ENCODE measurements at places on chromosomes 1 and 21. TPM values are rescaled to one million over a fixed set of nuclear protein-coding genes. Genes with fewer than 3 reads are reported as not detected.

CRYZ gene
- total RNA-seq, result 34.0 TPM

MIXL1 gene
- total RNA-seq, result 0.20 TPM

GRCh38 chr1:42086146-42086545 lies 67.1 kb upstream of the GUCA2B start:
- DNase-seq, result no peak

- no peak for DNase-seq
These were observed 13.1 kb upstream of the PRRC2C start for GRCh38 chr1:171472183-171472647.

DNA sequence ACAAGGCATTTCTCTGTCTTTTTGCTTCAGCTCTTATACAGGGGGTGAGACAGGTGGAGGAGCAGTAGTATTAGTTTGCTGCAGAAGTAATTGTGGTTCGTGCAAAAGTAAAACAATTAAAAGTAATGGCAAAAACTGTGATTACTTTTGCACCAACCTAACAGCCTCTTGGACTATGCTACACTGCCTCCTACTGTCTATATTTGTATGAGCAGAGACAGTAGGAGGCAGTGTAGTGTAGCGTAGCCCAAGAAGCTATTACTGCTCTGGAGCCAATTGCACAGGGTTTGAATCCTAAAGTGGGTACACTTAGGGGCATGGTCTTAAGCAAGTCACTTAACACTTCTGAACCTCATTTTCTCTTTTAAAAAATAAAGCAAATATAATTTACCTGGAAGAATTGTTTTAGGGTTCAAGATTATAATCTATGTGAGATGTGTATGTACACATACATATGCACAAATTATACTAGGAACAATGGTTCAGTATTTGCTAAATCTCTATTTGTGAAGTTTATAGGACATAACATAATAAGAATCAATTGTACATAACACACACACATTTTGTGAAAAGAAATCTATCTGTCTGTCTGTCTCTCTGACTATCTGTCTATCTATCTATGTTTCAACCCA lies 103.8 kb downstream of the BRINP3 start:
- no peak for DNase-seq

DNA sequence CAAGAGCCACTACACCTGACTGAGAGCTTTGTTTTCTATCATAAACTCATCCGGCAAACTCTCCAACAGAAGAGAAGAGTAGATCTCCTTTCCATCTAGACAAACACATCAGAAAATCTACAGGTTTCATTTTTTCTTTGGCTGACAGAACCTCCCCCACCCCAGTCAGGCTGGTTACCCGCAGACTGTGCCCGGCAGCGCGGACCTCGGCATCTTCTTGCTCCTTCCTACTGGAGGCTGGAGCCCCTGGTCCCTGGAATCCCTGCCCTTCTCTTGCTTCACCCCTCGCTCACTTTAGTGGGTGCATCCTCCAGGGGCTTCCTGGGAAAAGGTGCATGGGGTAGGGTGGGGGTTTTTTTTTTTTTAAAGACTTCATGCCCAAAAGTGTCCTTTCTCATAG lies 23.0 kb downstream of the NCMAP start:
- no peak for DNase-seq

IGSF21 gene
- 2.3 TPM for total RNA-seq

DNA sequence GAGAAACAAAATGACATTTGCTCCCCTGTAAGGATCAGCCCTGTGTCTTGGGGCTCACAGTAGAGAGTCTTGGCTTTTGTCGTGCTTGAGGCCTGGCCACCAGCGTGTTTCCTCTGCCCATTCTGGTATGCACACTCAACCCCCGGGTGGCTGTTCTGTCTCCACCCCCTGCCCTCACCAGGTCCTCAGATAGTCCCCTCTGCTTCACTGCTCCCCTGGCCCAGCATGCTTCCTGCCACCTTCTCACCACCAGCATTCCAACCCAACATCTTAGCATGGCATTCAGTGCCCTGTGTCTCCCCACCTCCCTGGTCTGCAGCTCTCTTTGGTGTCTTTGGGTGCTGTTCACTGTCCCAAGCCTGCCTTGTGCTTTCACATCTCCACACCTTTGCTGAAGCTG lies 16.2 kb downstream of the ZNF362 start:
- no peak for DNase-seq

DNA sequence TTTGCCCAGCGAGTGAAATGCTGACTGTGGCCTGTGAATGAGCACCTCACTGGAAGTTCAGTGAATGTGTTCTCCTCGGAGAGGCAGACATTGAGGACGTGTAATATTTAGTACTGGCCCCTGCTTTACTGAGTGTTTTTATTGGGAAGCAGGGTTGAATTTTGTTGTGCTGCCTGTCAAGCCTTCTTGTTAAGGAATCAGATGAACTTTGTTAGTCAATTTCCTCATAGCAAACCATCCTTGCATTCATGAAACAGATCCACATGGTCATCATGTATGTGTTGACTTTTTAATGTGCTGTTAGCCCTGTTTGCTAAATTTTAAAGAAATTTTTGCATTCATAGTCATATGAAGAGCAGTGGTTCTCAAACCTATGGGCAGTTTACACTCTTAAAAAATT lies 47.9 kb downstream of the AGPAT3 start:
- no peak for DNase-seq

DNA sequence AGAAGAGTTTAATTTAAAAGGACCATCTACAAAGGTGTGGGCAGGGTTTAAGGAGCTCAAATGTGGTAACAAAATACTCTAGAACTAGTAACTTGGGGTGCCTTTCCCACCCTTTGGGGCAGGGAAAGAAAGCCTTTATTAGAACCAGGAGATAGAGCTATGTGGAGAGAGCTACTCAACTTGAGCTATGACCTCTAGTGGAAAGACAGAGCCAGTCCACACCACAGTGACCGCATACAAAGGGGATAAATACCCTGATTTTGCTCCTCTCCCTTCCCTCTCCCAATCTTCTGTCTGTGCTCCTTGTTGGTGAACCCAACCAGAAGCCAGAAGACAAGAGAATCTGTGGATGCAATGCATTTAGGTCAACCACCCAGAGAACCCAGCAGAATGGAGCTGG lies 54.4 kb upstream of the JAK1 start:
- DNase-seq, result no peak

SRGAP2C gene
- total RNA-seq, result 36.7 TPM

- no peak for DNase-seq
These were observed 232.5 kb downstream of the NCAM2 start for GRCh38 chr21:21230672-21231071.

DNA sequence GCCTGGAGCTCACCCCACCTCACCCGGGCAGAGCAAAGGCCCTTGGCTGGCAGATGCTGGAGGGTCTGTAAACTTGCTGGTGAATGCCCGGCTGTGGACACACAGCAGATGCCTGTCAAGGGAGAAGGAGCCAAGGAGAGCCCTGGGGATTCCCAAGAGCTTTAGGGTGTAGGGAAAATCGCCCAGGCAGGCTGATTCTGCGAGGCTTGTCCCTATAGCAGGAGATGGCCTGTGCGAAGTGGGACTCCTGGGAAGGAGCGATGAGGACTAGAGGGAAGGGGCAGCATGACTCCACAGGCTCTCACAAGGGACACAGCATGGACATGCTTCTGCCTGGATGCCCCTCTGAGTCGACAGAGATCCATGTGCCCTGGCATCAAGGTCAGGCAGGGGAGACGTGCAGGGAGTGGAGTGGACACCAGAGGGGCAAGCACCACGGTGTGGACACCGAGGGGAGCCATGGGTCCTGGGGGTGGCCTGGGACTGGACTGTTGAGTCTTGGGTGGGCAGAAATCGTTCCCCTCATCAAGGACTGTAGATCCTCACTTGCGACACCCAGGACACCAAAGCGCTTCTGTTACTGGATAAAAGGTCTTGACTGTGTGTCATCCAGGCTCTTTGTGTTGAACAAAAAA lies 71.4 kb upstream of the ABCG1 start:
- no peak for DNase-seq

DNA sequence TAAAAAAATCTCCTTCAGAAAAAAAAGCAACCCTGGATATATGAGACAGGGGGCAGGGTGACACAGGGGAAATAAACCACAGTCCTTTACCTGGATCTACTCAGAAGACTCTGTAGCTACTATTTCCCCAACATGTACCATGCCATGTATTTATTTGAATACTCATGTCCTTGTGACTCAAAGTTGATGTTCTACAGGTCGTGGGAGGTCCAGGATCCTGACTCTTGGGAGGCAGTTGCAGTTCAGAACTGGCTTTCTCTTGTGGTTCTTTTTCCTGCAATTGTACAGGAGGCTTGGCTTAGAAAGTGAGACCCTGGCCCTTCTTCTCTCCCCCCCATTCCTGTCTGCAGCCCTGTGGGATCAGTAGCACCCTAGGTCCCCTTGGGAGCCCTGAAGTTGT lies 5.8 kb upstream of the IL24 start:
- no peak for DNase-seq

GRCh38 chr1:164718821-164719220 lies 159.8 kb downstream of the PBX1 start:
- no peak for DNase-seq

- no peak for DNase-seq
These were observed 265.4 kb downstream of the FOXD2 start for GRCh38 chr1:47703156-47703825.

KIF21B gene
- 3.6 TPM for total RNA-seq

CLCA1 gene
- total RNA-seq, result not detected

PCBP3 gene
- 3.3 TPM for total RNA-seq

DNA sequence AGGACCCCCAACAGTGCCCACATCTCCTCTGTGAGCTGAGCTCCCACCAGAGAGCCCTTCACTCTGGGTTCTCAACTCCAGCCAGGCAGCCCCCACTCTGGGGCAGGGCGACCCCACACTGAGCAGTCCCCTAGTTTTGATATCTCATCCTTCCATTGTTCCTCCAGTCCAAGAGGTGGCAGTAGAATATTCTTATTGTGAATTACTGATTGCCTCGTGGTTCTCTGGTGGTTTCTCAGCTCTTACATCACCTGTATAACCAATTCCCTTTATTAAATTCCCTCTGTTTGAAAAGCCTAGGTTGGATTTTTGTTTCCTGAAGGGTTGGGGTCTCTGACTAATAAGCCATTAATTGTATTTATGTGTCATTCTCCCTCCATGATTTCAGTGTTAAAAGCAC lies 407.5 kb downstream of the SETD4 start:
- no peak for DNase-seq

CD1B gene
- not detected for total RNA-seq

- DNase-seq, result no peak
These were observed 51.3 kb downstream of the PTGS2 start for GRCh38 chr1:186628910-186629309.

PIGC gene
- 20.4 TPM for total RNA-seq

DNA sequence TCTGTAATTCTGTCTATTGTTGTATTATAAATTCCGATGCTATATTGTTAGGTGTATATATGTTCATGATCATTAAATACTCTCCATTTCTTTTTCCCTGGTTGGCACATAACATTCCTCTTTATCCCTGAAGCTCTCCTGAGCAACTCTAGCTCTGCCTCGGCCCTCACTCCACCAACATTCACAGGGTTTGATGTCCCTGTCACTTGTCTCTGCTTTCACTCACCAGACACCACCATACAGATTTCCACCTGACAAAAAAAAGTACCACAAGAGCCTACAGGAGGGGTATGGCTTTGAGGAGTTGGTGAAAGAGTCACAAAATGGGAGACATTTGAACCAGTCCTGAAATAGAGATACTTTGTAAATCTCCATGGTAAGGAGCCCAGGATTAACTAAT lies 8.8 kb upstream of the TSPEAR start:
- no peak for DNase-seq

DNA sequence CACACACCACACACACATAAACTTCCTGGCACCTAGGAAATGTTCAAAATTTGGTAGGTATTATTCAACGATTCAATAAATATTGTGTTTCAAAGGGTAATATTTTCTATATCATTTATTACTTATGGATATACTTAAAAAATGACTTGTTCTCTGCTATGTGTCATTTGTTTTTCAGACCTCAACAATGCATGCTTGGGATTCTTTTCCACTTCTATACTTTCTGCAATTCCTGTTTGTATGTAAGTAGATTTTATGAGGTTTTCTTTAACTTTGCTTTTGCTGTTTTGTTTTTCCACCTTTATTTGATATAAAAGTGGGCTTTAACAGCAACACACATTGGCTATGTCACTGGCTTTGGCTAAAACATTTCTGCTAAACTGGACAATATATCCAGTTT lies 3.5 kb downstream of the CEP170 start:
- DNase-seq, result no peak

HSPA13 gene
- 4.0 TPM for total RNA-seq

DNA sequence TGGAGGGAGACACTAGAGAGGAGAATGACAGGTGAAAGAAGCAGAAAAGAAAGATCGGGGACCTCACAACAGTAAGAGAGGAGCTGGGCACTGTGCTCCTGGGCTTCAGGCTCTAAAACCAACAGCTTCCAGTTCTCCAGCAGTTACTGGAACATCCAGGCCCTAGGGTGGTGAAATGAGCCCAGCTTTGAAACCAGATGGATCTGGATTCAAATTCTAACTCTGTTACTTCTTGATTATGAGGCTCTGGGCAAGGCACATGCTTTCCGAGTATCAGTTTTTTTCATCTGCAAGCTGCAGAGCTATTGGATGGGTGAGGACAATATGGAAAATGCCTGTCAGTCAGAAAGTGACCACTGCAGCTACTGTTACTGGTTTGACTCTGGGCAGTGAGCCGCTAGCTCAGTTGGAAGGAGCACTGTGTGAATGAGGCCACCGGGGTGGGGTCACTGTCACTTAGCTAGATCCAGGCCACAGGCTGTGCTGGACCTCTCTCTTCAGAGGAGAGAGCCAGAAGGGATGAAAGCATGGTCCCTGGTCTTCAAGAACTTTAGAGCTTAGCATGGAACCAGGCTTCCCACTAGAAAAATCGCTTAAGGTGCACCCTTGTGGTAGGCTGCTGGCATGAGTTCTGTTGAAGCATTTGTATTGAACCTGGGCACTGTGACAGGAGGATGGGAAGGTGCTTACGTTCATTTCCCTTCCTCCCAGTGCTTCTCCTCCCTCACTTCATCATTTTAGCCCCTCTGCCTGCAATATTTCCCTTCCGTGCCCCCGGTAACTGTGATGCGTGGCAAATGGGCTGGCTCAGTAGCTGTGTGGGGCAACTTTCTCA lies 12.2 kb downstream of the PLEKHO1 start:
- no peak for DNase-seq

GRCh38 chr21:40563900-40564299 lies 283.1 kb downstream of the DSCAM start:
- DNase-seq, result no peak

DNA sequence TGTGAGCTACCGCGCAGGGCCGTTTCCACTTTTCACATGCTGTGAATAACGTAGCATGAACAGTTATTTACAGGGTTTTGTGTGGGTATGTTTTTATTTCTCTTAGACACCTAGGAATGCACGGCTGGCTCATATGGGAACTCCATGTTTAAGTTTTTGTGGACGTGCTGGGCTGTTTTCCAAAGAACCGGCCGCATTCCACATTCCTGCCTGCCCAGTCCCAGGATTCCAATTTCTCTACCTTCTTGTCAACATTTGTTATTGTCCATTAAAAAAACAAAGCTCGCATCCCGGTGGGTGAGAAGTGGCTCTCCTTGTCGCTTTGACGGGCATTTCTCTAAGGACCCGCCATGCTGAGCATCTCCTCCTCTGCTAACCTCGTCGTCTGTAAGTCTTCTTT lies 47.1 kb upstream of the LRRC3 start:
- DNase-seq, result no peak

CA6 gene
- total RNA-seq, result not detected

GRCh38 chr1:58717979-58718378 lies 18.1 kb upstream of the MYSM1 start:
- no peak for DNase-seq

All from upper lobe of left lung (tissue), 6 donors.